ENCODE measurements at places on chromosomes 13 and 19. TPM values are rescaled to one million over a fixed set of nuclear protein-coding genes. Genes with fewer than 3 reads are reported as not detected.

AMH gene
- 12.1 TPM for total RNA-seq

PPP1R37 gene
- total RNA-seq, result 29.2 TPM

IPO5 gene
- 119 TPM for total RNA-seq

STK11 gene
- 70.8 TPM for total RNA-seq

PTPRH gene
- not detected for total RNA-seq

MIA gene
- total RNA-seq, result not detected

NECTIN2 gene
- 0.31 TPM for total RNA-seq

REEP6 gene
- total RNA-seq, result 1.7 TPM

CCNA1 gene
- 0.37 TPM for total RNA-seq

DNM2 gene
- total RNA-seq, result 240 TPM

SPTBN4 gene
- total RNA-seq, result 0.47 TPM

CD79A gene
- 17.4 TPM for total RNA-seq

SULT2A1 gene
- not detected for total RNA-seq

RETN gene
- total RNA-seq, result 3.0 TPM

GIPC1 gene
- total RNA-seq, result 39.3 TPM

LINGO3 gene
- total RNA-seq, result 0.76 TPM

FRY gene
- total RNA-seq, result 0.47 TPM

THSD1 gene
- 0.16 TPM for total RNA-seq

SLC1A6 gene
- total RNA-seq, result not detected

ZNF480 gene
- 15.7 TPM for total RNA-seq

Data from activated CD8-positive, alpha-beta T cell treated with anti-CD3 and anti-CD28 coated beads, Interleukin-2, amount 10 ng/mL, durations not matched to agents 7 days and 5 days (primary cell).